Stimulated activated CD4-positive, alpha-beta T cell treated with anti-CD3 and anti-CD28 coated beads, Interleukin-1b, Interleukin-23, amount 100 ng/mL, for 24 hours (primary cell): ENCODE measurements at places on chromosomes 4 and X.
A peak's percentile ranks its signal among the peaks of the same experiment; 100 is the strongest.

DNA sequence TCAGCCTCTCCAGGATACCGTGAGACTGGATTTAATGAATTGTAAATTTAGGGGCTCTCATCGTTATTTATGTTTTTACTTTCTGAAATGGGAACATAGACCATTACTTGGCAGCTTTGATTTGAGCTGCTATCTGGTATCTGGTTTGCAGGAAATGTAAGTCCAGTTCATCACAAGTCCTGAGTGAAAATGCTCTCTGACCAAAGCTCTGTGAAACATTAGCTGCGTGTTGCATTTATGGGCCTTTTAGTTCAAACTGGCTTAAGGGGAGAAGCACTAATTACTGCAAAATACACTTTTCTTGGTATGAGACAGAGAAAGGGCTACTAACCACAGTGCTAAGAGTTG is 420 bp downstream of the CC2D2A start:
- no peak for DNase-seq

DNA sequence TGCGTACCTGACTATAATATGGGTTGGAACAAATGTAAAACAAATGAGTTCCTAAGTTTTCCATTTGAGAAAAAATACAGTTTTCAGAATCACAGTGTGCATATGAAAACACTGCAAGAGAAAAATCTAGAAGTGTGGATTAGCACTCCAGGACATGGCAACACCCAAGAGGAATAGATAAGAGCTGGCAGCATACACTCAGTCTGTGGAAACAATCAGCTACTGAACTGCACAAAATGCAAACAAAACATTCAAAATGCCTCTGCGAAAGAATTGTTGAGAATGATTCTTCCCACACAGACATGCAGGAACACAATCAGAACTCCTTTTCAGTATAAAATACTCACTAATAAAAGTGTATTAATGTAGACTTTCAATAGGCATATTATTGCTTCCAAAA is 39.9 kb downstream of the ATP8A1 start:
- no peak for DNase-seq

- no peak for DNase-seq
Measured at GRCh38 chr4:17188547-17189400, 290.3 kb upstream of the LDB2 start.

DNA sequence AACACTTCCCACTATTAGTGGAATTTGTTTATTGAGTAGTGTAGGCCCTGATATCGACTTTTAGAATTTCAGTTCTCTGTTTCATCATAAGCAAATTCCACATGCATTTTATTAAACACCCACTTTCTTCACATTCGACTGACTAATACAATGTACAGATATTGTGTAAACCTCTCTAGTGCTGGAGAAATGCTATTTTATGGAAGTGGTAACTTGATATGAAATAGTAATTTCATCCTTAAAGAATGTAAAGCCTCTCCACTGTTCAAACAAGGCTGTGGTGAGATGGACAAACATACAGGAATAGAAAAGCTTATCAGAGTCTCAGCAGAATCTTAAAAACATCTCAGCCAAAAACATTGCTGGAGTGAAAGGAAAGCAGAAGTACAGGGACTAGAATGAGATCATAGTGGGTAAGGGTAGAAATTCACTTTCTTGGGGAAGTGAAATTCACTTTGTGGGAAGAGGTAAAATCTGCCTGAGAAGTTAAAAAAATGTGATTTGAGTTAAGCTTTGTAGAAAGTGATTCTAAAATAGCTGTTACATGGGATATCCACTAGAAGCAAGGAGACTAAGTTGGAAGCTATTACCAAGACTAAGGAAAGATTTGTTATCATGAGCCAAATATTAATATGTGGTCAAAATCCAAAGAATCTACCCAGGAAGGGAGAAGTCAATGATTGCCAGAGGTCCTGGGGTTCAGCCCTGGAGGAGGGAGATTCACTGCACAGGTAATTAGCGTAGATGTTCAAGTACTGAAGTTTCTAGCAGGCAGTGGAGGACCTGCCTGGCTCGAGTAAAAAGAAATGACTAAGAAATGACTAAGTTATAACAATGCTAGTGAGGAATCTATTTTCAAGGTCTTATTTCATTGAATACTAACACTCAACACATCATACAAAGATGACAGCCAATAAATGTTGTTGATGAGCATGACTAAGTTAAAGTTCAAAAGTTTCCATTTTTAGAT is 398.3 kb upstream of the FAM47C start:
- DNase-seq: no peak

DNA sequence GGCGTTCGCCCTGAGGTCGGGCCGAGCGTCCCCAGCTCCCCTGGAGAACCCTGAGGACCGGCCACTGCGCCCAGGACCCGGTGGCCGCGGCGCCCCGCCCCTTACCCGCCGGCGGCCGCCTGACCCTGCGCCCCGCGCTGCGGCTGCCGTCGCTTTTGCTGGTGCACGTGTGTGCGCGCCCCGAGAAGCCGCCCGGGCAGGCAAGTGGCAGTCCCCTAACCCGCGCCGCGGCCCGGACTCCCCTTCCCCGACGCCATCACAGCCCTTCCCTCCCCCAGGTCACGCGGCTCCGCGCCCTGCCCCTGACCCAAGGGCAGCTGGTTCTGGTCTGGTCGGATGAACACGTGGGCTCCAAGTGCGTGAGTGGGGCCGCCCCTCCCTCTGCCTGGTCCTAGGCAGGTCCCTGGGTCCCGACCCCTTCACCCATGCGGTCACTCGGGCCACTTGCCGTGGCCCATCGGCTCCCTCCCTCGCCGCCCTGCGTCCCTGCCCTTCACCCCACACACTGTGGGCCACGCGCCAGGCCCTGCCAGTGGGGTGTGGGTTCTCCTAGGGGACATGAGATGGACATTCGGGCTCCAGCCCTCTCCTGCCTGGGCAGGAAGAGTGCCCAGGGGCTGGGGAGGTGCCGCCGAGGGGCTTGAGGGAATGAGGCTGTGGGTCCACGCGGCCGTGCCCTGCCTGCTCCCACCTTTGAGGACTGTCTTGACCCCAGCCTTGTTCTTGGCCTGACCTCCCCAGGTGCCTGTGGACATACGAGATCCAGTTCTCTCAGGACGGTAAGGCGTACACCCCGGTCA is 8.0 kb upstream of the FGFRL1 start:
- DNase-seq: no peak

GRCh38 chr4:184359888-184360287 is 114.5 kb downstream of the IRF2 start:
- no peak for DNase-seq

DNA sequence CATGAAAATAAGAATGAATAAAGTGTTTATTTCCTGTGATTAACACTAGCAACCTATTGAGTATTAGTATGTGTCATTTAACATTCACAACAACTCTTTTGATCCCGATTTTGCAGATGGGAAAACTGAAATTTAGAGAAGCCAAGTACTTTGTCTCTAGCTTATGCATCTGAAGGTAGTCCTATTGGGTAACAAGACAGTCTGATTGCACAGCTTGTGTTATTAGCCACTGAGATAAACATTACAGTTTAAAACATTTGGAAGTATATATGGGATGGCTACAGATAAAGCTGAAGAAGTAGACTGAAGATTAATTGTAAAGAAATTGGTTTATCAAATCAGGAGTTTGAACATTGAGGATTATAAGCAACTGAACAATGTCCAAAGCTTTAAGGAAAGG is 99.6 kb upstream of the PDE5A start:
- DNase-seq: no peak

DNA sequence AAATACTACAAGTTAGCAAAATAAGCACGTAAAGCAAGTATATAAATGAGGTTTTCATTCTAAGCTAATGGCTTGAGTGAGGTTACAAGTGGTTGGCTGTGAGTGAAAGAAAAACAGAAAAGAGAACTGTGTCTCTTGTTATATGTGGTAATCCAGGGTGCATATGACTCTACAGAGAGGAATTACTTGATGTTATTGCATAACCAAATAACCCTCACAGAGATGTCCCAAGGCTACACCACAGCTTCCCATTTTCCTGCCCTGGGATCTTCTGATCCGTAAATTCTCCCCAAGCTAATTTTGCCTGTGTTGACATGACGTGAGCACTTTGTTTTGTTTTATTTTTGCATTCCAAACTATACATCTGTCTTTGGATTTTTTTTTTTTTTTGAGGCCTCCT is 470.0 kb upstream of the INTU start:
- DNase-seq: no peak

- no peak for DNase-seq
Measured at GRCh38 chr4:88366460-88366859, 12.2 kb upstream of the HERC6 start.

DNA sequence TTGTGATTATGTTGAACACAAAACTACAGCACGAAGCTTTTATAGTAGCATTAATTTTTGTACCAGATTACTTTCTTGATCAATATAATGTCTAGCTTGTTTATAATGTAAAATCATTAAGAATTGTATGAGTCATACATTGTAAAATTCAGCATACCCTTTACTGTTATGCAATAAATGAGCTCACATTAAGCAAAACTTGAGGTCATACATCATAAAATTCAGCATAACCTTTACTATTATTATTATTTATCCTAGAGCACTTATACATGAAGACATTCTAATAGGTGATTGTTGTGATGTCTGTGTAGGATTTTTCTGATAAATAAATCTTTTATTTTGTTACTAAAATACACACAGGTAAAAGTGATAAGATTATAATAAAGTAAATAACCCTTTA is 49.4 kb downstream of the DTHD1 start:
- DNase-seq: no peak

DNA sequence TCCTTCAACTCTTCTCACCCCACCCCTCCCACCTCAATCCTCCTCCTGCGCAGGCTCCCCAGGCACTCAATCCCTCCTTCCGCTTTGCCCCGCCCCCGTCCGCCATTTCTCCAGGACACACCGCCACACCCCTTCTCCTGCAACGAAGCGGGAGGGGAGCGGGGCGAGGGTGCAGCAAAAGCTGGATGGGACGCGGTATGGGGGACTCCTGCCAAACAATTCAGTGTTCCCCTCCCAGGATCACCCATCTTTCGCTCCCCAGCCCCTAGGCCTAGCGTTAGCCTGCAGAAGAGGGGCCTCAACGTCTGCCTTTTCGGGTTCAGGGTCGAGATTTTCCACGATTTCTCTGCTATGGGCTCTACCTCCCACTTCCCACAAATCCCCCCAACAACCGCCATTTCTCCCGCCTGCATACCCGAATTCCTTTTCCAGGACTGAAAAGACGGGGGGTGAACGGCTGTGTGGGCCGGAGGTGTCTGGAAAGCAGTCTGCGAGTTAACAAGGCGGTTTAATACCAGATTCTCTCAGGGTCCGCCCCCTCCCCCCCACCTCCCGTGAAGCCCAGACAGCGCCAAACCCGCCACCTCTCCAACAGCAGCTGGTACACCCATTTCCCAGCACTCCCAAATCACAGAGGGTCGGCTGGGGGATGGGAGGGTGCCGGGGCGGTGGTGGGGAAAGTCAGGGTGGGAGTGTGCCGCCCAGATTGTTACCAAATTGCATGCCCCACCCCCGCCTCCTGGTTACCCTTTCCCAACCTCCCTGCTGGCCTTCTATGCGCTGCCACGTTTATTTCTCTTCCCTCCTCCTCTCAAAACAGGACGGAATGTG is 774 bp downstream of the ARMCX2 start:
- peak; percentile 59 for DNase-seq

GRCh38 chr4:73912191-73912590 is 43.0 kb downstream of the CXCL1 start:
- DNase-seq: no peak

DNA sequence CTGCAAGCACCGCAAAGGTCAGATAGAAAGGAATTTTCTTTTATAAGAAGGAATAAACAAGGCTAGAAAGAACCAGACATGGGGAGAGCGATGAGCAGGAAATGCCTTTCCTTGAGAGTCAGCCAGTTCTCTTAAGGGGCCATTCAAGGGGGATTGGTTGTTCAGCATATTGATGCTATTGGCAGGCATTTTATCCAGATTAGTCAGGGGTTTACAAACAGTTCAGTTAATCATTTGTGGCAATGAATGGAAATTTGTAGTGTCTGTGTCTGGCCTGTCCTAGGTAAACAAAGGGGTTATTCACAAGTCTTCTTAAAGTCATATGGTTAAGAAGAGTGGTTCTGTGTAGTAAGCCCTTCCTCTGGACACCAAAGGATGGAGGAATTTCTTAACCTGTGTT is 184.7 kb upstream of the FRMPD4 start:
- no peak for DNase-seq

DNA sequence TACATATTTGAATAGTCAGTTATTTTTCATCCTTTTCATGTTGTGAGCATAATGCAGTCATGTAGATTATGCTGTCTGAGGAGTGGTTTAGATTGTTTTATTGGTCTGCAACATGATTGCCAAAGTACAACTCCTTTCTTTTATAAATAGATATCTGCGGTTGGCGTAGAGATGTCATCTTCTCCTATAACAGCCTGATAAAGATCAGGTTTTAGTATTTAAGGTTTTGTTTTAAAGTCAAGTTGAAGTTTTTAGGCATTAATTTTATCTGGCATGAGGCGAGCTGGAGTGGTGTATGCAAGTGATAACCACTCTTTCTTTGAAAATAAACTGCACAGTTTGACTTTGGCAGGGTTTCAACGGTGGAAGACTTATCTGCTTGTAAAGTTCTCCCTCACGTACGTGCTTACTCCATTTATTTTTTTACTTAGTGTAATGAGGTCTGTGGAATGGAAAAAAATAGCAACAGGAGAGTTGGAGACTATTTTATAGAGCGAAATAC is 126.3 kb downstream of the FBXO8 start:
- no peak for DNase-seq

DNA sequence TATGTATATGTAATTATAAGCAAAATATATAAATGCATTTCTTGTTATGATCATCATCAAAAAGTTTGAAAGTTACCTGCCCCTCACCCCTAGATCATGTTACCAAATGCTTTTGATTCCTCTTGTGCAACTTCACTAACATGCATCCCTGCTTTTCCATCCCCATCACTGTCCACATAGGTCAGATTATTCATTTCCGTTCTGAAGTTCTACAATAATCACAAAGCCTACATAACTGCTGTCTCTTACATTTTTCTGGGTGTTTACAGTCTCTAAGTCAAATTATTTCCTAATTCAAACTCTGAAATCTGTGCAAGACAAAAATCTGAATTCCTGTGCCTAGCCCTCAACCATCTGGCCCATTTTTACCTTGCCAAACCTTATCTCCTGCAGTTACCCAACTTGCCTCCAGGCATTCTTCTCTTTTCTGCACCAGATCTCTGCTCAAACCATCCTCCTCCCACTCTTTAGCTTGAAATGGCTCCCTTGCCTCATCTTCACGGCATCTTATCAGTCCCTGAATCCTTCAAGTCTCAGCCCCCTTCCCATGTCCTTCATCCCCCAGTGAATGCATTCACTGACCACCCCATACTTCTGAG is 42.4 kb upstream of the SLC39A8 start:
- DNase-seq: no peak

GRCh38 chr4:156201050-156201449 is 247.4 kb upstream of the CTSO start:
- no peak for DNase-seq

GRCh38 chr4:140108713-140109230 is 45.2 kb downstream of the MAML3 start:
- DNase-seq: no peak
